ENCODE measurements at places on chromosomes 5 and 9.
A peak's percentile ranks its signal among the peaks of the same experiment; 100 is the strongest.

DNA sequence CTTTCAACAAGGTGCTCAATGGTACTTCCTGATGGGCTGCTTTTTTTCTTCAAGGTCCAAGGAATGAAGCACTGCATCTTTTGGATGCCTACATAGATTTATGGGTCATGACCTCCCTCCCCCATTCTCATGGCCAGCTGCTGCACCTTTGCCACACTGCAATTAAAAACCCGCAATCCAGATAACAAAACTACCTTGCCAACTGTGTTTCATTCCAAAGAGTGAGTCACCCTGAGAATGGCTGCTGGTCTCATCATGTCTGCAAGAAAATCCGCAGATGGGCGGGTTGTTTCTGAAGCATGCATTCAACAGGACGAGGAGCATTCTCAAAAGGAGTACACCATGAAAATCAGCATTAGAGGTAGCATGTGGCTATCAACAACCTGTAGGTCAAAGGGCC, 139.8 kb downstream of the ELAVL2 start:
- DNase-seq: no peak

DNA sequence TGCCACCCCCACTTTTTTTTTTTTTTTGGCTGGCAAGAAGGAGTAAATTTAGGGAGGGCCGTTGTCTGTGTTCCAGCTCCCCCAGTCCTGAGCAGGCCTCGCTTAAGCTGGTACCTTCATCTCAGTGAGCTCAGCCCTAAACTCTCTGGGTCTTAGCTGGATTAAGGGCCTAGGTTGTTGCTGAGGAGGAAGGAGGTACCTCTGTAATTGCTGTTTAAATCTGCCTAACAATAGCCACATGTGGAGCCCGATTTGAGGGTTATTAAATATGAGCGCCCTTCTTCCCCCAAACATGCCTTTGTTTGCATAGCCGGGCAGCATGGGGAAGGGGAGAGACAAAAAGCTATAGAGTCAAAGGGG, 179.0 kb upstream of the PITX1 start:
- no peak for DNase-seq

GRCh38 chr9:8071445-8071798, 271.8 kb upstream of the DMAC1 start:
- no peak for DNase-seq

GRCh38 chr5:124713595-124713994, 32.8 kb downstream of the ZNF608 start:
- no peak for DNase-seq

GRCh38 chr9:1083325-1083913, 33.3 kb downstream of the DMRT2 start:
- no peak for DNase-seq

DNA sequence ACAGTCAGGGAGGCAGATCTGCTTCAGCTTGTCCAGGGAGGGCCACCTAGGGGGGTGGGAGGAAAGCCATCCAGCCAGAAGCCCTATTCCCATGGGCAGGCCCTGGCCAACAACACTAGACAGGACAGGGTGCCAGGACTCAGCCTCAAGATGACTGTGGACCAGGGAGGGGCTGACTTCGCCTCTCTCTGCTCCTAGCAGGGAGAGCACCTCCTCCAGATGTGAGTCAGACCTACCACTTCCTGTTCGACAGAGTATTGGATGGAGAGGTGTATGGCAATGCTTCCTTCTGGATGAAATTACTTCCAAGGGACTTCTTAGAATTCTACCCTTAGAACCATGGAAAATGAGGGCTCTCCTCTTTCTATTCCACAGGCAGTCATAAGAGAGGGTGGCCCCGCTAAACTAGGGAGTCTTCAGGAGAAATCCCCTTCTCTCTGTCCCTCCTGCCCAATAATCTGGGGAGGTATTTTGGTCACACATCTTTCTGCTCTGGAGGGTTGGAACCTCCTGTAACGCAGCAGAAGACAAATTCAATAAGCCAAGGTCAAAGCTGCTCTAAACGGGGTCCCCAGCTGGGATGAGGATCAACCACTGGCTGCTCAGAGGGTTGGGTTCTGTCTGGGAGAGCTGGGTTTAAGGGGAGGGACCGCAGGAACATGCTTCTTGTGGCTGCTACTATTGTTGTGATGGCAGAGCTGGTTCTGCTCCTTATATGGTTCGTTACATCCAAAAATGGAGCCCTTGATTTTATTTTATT, 23.2 kb upstream of the RCL1 start:
- no peak for DNase-seq

DNA sequence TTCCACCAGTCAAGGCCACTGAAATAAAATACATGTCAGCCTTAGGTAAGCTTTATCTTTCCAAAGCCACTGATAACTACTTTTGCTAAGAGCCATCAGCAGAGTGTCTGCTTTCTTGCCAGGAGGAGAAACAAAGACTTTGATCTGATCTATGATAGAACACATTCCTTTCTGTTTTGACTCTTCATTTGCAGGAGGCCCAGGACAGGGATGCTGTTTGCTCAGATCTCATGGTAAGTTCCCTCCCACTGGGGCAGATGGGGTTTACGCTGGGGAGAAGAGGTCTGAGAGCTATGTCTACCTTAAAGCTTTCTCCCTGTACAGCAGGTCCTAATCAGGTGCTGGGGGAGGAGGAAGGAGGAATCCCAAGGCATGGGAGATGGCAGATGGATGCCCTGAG, 497.6 kb downstream of the NTRK2 start:
- DNase-seq: no peak

DNA sequence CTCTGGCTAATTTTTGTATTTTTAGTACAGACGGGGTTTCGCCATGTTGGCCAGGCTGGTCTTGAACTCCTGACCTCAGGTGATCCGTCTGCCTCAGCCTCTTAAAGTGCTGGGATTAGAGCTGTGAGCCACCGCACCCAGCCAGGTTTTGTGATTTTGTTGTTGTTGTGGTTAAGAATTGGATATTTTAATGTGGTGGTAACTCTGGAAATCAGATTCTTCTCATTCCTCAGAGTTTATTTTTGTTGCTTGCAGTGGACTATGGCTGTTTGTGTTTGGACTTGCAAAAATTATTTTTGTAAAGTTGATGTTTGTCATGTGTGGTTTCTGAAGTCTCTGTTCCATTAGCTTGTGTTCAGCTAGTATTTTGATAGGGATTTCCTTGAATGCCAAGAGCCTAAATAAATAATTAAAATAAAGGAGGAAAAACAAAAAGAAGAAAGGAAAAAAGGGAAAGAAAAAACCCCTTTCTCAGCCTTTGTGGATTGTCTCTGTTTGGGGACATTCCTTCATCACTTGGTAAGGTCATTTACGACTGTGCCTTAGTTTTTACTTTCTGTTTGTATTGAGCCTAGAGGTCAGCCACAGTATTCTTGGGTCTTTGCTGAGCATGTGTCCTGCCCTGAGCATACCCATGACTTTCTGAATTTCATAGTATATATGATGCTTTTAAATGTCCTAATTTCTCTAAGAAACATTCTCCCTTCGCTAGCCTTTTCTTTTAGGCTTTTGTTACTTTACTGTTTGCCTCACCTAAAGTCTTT, 37.3 kb downstream of the PBX3 start:
- DNase-seq: no peak

DNA sequence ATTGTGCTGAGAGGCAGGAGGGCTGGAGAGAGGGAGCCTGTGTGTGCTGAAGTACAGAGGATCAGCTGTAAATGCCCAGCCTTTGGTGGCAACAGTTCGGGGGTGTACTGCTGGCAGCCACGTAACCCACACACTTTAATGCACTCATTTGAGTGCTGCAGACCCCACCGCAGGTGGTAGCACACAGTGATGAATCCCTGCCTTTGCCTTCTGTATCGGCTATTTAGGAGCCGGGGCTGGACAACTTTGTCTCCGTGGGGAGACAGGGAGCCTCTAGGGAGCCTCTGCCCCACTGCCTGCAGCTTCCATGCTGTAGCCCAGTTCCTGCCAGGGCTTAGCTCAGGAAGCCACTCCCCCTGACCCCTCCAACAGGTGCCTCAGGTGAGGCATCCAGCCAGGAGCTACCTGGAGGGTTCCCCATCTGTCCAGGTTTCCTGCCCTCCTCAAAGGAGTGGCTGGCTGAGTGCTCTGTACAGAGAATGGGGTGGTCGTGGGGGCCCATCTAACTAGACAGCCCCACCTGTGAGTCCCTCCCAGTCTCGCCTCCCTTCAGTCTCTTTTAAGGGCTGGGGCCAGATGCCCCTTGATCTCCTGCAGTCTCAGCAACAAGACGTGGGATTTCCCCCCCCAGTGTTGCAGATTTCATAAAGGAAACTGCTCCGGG, 44.5 kb downstream of the SECISBP2 start:
- DNase-seq: no peak

GRCh38 chr9:113536166-113536482, 72.6 kb downstream of the RGS3 start:
- DNase-seq: no peak

DNA sequence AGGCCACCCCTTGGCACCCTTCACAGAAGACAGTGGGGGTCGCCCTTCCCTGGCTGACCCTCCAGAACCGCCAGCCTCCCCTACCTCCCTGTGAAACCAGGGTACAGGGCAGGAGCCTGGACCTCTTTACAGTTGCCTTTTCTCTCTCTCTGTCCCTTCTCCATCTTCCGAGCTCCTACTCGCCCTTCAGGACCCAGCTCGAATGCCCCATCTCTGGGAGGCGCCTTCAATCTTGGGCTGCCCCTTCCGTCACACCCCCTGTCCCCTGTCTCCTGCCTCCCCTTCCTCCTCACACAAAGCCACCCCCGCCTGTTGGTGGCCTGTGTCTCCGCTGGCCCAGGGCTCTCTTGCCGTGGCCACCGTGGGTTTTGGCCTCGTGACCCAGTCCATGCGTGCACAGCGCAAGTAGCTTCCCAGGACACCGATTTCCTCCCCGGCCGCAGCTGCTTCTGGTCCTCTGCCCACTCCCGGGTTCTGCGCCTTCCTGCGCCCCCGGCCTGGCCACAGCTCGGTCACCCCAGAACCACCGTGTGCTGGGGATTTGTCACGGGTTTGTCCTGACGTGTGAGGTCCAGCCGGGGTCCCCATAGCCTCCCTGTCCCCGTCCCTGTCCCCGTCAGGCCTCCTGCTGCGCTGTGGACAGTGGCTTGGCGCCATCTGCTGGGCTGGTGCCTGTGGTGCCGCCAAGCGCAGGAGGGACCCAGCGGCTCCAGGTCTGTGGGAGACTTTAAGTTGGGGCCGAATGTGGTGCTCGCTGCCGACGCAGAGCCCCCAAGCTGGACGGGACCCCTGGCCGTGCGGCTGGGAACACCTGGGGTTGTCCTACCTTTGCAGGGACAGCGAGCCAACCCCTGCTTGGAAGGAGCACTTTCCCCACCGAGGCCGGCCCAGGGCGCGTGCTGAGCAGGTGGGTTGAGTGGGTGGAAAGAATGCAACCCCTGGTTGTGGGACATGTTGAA, 4.0 kb upstream of the TMEM250 start:
- DNase-seq: peak; percentile 69

DNA sequence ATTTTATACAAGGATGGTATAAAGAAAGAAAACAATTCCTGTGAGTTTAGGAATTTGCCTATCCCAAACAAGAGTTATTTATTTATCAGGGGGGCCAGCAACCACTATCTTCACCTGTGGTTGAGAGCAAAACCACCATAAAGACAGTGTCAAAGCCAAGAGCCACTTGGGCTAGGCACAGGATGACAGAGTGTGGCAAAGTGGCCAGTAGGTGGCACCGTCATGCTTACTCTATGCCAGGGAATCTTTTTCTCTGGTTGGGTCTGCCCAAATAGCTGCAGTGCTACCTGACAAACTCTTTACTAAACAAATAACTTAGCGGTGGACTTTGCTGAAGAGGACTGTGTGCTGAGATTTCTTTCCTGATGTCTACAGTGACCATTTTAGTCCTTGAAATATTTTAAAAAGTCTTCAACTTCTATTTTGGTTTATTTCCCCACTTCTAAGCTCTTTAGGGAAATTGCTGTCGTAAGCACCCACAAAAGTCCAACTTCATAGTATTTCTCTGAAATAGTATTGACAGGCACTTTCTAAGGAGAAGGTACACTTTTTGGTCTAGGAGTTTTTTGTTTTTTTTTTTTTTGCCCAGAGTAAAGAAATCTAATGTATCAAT, 285.0 kb downstream of the RFX3 start:
- DNase-seq: peak; percentile 77

- no peak for DNase-seq
Observed at GRCh38 chr9:133864011-133864410, 125.9 kb upstream of the SARDH start.

DNA sequence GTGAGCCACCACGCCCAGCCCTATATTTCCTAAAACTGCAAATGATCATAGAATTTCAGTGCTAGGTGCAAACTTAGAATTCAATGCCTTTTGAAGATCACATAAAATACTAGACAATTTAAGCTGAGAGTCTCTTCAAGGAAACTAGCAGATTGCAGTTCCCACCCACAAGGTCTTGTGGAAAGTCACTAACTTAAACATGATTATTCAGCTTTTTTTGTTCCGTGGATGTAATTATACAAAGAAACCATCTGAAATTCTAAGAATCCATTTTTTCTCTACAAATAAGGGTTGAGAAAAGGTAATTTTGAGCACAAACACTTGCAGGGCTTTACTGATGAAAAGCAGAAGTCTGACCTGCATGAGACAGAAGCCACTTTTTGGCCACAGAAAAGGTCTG, 4.5 kb upstream of the LHFPL2 start:
- DNase-seq: no peak

DNA sequence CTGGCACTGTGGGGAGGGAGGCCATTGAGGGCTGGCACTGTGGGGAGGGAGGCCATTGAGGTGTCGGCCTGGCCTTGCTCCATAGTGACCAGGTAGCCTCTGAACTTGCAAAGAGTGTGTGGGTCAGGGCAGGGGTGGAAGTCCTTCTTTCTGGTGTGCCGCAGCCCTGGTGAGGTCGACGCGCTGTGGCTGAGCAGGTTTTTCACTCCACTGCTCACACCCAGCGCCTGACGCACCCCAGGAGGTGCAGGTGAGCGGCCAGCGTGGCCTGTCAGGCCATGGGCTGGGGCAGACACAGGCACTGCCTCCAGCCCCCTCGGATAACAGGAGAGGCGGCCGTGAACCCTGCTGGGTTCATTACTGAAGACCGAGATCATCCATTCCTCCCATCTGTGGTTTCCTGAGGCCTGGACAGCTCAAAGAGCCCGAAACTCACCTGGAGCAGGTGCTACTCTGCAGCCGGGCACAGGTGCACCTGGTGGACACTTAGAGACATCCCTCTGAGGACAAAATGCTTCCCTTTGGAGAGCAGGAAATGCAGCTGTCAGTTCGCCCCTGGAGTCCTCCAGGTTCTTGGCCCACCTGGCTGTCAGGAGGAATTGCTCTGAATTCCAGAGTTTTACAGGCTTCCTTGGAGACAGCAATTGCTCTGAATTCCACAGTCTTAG, 32.4 kb downstream of the LHX3 start:
- DNase-seq: no peak

- no peak for DNase-seq
Observed at GRCh38 chr5:67315082-67315989, 118.7 kb upstream of the CD180 start.

DNA sequence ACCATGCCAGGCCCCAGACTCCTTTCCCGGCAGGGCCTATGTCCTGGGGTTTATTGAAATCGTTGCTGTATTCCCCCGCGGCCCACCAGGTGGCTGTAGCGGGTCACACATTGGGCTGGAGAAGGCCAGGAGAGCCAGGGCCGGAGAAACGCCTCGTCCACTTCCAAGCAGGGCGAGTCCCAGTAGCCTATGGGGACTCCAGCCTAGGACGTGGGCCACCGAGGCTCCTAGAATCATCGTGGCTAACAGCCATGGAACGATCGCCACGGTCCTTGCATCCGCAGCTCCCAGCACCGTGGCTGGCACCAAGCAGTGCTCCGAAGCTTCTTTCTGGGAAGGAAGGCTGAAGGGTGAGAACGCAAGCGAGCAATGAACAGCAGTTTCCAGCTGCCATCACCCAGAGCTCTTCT, 87.7 kb downstream of the ENTREP1 start:
- DNase-seq: no peak

- no peak for DNase-seq
Observed at GRCh38 chr9:97563458-97564135, 62.1 kb downstream of the TMOD1 start.
